Activated CD4-positive, alpha-beta T cell treated with anti-CD3 and anti-CD28 coated beads for 1 hour (primary cell): ENCODE measurements at places on chromosomes 4 and X.

GRCh38 chr4:75623026-75623425 lies 7.3 kb downstream of the CDKL2 start:
- DNase-seq, result no peak

DNA sequence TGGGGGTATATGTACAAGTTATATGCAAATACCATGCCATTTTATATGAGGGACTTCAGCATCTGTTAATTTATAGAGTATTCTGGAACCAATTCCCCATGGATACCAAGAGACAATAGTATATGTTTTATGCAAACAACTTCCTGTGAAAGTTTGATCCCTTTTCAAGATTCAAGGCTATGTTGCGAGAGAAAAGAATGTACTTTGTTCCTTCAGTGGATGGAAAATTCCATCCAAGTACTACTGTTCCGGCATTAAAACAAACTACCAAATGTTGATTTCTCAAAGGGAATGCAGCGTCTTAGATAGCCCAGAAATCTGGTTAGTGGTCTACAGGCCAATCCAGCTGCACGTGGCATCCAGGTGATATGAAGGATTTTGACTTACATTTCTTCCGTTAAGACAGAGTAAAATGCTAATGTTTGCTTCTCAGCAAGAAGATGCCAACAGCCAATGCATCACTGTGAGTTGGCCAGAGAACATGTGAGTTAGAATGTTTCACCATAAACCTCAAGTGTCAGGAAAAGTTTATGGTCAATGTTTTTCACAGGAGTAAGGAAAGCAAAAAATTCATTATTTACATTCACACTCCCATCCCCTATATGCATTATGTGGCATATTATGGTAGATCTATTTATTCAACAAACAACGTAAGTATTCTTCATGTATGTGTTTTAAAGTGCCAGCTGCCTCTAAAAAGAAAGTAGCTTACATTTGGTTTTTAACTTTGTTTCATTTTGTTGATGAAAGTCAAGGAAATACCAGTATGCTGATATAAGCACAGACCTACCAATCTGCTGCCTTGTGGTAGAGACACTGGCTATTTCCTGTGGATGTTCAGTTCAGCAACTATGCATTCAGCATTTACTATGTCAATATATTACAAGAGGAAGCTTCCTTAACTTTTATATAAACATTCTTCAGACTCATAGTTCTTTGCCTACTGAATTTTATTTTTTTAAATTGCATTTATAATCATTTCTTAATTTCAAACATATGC lies 44.4 kb downstream of the METTL14 start:
- no peak for DNase-seq

GRCh38 chrX:129013574-129013973 lies 509.7 kb downstream of the SMARCA1 start:
- no peak for DNase-seq

GRCh38 chr4:14452764-14453163 lies 549.5 kb upstream of the CPEB2 start:
- DNase-seq, result no peak

GRCh38 chr4:156971165-156971675 lies 379 bp downstream of the PDGFC start:
- no peak for DNase-seq

GRCh38 chr4:181166742-181167399 lies 1076.3 kb upstream of the TENM3 start:
- DNase-seq, result no peak

GRCh38 chr4:145756244-145756643 lies 76.3 kb downstream of the C4orf51 start:
- DNase-seq, result no peak

DNA sequence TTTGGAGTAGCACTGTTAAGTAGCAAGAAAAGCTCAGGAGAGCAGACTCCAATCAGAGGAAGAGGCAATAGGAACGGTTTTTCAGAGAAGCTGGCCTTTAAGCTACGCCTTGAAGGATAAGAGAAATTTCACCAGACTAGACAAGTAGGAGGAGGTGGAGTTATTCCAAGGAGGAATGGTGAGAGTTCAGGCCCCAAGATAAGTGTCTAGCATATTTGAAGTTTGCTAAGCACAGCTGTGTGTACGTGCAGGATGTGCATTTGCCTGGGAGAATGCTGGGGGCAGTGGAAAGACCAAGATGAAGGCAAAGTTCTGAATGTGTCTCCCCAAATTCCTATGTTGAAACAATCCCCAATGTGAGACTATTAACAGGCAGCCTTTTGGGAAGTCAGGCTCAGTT lies 91.6 kb downstream of the SOWAHB start:
- DNase-seq, result no peak

DNA sequence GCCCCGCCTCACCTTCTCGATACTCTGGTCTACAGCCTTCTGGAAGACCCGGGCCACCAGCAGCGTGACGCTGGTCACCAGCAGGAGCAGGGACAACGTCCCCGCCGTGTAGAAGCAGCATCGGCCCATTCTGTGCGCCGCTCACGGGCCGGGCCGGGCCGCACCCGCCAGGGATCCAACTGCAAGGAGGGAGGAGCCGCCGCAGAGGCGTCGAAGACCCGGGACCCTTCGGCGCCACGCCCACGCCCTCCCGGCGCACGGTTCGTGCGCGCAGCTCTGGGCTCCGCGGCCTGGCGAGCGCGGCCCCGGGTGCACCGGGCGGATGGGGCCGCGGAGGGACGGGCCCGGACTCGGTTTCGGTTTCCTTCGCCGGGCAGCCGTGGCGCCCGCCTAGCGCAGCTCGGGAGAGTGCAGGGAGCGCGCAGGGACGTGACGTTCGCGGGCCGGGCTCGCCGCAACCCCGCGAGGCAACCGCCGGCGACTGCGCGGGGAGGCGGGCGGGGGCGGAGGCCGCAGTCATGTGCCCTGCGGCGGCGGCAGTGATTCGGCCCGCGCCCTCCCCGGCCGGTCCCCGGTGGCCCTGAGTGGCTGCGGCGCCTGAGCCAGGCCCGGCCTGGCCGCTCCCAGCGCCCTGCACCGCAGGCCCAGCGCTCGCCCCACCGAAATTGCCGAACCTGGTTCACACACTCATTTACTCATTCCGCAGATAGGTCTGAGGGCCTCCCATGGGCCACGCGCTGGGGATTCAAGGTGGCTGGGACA lies at the start of gene SCARB2:
Gene SCARB2, minus strand, starts transcription at position 410 of the 762 bp plus-strand sequence. Its CDS starts 281 bp downstream, at position 129.
- peak; percentile 55 for DNase-seq

DNA sequence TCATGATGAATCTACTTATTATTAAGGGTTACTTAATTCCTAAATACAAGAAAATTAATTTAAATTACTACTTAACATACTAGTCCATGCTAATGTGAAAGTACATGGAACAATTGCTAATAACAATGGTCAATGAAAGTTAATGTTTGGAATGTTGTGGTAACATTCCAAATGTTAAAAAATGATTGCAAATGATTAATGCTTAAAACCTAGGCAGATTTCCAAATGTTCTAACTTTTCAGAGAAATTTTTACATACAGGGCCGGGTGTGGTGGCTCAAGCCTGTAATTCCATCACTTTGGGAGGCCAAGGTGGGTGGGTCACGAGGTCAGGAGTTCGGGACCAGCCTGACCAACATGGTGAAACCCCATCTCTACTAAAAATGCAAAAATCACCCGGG lies 1851.3 kb upstream of the PCDH7 start:
- no peak for DNase-seq

DNA sequence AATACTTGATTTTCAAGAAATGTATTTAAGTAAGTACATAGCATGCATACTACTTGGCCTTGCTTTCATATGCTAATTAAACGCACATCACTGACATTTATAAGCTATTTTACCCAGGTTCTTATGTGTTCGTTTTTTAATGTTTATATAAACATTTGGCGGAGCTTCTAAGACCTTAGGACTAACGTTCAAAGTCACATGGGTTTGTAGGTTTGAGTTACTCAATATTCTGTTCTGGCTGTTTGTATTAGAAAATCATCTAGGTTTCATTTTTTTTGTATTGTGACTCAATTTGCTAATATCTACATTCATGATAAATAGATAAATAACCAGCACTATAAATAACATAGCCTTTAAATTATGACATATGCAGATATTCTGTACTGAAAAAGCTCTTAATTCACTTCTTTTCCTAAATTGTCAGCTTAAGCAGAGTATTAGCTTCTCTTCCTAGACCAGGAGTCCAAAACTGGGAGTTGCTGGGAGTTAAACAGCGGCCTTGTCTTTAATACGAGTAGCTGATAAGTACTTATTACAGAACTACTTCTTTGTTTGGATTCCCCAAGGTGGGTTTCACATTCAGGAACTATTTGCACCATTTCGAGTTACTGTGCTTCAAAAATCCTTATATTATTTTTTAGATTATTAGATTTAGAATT lies 42.0 kb downstream of the GUCY1B1 start:
- no peak for DNase-seq

DNA sequence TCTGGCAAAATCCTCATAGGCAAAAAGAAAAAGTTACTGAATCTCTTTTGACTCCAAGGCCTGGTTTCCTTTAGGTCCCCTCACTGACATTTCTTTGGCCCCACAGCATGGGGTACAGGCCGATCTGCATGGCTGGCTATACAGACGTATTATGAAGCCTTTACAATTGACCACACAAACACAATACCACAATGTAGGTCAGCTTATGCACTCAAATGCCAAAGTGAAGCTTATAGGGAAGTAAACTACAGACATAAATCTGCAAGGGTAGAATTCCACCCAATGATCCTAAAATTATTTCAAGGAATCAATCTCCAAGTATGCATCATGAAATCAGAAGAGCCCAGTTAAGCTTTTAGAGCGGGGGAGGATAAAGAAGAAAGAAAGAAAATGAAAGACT lies 20.7 kb downstream of the STX18 start:
- DNase-seq, result no peak

DNA sequence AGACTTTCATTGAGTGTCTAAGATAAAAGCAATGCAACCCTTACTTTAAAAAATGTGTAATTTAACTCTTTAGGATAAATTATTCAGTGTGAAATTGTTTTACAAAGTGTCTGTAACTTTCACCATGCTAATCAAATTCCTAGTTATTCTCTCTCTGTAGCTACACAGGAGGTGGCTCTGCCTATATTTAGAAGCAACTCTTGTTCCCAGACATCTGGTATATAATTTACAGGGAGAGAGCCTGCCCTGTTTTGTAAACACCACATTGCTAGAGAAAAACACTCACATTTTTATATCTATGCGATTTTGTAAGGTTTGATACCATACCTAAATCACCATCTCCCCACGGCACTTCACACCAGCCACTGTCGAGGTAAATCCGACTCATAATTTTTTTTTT lies 35.5 kb upstream of the SPATA4 start:
- DNase-seq, result no peak

DNA sequence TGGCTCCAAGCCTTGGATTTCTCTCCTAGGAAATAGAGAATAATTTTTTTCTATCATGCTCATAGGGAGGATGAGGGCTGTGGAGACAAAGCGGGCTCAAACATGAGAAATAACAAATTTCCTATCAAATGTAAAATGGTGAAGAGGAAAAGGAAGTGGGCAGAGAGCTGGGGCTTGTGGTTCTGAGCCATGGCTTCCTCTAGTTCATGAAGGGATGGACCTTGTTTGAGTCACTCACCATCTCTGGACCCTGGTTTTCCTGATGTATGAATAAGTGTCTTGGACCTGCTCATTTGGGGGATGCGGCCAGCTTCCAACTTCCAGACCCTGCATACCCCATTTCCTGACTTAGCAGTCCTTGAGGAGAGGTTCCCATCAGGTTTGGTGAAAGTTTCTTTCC lies 63.0 kb downstream of the MSX1 start:
- DNase-seq, result no peak

GRCh38 chr4:8763966-8764901 lies 107.4 kb downstream of the HMX1 start:
- DNase-seq, result no peak

GRCh38 chr4:124941267-124941666 lies 228.7 kb upstream of the ANKRD50 start:
- no peak for DNase-seq

DNA sequence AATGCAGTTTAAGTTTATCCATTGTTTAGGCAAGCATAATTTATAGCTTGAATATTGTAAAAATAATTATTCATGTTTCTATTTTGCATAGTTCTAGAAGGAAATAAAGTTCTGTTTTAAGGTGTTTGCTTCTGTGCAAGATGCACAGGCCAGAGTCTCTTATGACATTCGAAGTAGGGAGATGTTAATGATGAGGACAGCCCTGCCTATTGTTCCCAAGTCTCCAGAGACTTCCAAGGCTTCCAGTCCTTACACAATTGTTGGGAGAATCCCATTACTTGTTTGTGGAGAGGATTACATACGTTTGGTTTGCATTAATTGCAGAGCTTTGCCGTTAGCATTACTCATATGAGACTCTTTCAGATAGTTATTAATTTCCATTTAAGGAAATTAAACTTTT lies 96.2 kb upstream of the ANK2 start:
- no peak for DNase-seq

DNA sequence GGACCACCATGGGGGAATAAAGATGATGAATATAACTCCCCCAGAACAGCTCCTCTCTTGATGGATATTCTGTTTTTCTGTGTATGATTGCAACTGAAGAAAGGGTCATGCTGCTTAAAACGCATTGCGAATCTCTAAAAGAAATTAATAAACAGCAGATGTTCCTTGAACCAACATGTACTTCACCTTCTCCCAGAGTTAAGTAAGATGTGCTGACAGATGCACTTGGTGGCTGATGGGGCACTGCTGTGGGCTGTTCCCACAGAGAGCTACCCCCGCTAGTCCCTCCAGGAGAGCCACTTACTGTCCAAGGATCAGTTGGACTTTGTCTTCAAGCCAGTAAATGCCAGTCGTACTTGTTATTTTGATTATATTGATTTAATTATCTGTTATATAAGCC lies 26.3 kb upstream of the C4orf54 start:
- no peak for DNase-seq

GRCh38 chr4:5452156-5452555 lies 256.2 kb downstream of the EVC2 start:
- no peak for DNase-seq

GRCh38 chr4:69760455-69760854 lies at the start of gene SULT1B1:
TSS of gene SULT1B1 (minus strand) at chr4:69760620. CDS start at chr4:69755217, 5,403 bp downstream.
- DNase-seq, result no peak

DNA sequence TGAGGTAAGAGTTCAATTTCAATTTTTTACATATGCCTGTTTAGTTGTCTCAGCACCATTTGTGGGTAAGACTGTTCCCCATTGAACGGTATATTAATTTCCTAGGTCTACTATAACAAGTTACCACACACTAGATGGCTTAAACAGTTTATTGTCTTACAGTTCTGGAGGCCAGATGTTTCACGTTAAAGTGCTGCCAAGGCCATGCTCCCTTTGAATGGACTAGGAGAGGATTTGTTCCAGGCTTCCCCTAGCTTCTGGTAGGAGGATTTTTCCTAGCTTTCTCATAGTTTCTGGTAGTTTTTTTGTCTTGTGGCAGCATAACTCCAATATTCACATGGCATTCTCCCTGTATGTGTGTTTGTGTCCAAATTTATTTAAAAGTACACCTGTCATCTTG lies 149.3 kb upstream of the CYSLTR1 start:
- DNase-seq, result no peak

- no peak for DNase-seq
Measured at GRCh38 chr4:138455097-138455496, 212.9 kb upstream of the SLC7A11 start.

DNA sequence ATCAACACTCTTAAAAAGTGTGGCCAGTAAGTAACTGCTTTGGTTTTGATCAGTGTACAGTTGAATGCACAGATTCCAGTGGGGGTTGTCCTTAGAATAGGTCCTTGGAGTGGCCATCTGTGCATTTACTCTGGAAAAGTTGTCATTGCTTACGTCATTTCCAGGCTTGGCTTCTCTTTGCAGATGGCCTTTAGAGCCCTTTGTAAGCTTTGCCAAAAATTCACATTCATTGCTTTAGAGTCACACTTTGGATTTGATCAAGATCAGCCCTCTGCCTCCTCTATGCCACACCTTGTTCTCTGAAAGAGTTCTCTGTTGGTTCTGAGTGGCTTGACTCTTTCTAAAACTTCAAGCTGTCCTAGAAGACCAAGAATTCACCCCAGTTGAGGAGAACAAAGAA lies 83.9 kb downstream of the MAMLD1 start:
- DNase-seq, result no peak

- DNase-seq, result no peak
Measured at GRCh38 chrX:150119323-150119722, 181.0 kb upstream of the EOLA2 start.
